ENCODE measurements at places on chromosomes 6 and 20.

- DNase-seq, result no peak
Measured at GRCh38 chr6:17042422-17043147, 59.3 kb upstream of the STMND1 start.

DNA sequence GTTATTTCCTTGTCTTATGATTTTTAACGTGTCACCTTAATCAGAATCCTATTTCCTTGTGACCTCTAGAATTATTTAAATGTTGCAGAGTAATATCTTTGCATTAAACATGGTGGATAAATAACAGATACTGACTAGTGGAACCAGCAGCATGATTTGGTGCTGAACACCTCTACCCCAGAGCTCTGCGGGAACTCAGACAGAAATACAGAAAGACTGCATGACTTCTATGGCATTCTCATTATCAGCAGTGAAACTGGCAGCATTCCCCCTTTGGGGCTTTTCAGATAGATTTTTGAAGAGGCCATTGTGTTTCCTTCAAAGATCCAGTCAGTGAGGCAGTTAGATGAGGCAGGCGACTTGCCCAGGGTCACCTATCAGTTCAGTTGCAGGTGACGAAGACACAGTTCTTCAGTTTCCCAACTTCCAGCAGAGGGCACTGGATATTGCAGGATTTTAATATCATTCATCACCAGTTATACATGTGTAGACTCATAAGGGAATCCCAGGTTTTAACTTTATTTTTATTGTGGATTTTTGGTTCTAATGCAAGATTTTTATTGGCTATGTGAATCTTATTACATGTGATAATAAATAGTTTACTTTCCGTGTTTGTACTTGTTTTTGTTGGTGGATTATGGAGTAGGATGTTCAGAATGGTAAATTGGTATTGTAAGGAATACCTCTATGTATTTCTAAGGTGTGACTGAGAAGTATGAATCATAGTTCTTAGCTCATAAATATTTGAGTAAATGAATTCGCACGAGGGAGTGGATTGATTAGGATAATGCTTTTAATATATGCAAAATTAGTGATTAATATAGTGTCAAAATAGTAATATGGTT lies 81.3 kb downstream of the AFDN start:
- DNase-seq, result no peak

DNA sequence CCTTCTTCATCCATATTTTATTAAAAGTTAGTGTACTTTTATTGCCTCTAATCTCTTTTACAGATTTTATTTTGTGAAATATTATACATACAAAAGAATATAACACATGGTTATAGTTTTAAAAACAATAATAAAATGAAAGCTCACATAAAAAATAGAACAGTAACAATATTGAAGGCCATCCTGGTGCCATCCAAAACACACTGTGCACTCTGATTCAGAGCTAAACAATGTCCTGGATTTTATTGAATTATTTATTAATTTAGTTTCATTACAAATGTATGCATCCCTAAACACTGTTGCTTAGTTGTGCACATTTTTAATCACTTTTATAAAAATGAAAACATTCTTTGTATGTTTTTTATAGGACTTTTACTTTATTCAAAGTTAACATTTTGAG lies 32.9 kb downstream of the RNF217 start:
- no peak for DNase-seq

GRCh38 chr6:118632359-118632758 lies 19.0 kb downstream of the CEP85L start:
- DNase-seq, result no peak

DNA sequence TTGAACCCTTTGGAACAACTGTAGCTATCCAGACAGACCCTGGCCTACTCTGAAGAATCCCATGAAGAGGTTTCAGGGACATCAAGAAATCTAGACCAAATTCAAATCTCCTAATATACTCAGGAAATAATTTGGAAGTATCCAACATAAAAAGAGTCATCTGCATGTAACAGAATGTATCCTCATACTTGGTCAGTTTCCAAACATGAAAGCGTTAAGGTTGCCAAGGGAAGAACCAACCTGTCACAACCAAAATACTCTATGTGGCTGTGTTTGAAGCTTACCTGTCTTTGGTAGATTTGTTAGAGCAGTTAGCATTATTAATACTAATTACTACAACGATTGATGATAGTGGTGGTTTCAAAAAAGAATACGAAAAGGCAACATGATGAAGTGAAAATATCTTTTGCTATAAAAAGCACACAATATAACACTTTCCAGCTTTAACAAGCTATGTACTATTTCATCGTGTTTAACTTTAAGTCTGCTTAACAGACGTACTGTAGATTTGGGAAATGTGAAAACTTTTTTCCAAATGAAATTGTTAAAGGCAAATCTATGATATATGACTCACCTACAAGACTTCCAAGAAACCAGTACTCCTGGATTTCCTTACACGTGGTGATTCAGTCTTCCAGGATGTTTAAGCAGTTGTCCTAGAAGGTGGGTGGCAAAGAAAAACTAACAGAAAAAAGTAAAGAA lies 46.6 kb upstream of the ENPP1 start:
- DNase-seq, result no peak

- DNase-seq, result no peak
Measured at GRCh38 chr6:3232017-3232945, 4.8 kb upstream of the TUBB2B start.

DNA sequence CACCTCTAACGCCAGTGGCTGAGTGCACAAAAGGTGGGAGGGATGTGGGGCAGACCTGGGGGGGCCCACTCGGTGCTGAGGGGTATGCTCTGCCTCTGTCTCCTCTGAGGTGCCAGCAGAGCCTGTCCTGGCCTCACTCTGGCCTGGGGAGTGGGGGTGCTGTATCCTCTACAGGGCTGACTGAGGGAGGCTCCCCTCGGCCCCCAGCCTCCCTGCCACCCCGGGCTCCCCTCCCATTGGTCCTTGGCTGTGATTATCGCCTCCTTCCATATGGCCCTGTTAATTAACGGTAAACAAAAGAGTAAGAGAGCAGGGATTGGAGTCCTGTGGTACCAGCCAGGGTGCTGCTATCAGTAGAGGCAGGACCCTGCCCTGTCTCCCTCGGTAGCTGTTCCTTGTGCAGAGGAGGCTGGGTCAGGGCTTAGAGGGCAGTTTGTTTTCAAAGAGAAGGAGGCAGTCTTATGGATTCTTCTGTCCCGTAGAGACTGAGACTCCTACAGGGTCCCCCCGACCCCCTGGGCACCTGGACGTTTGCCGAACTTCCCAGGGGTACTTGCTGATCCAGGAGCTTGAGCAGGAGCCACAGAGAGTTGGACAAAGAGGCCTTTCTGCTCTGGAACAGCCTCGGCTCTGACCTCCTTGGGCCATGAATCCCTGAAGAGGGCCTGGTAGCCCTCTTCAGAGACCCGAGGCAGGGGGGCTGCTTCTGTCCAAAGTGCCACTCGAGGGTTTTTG lies 1.8 kb downstream of the MYT1 start:
- DNase-seq, result no peak

DNA sequence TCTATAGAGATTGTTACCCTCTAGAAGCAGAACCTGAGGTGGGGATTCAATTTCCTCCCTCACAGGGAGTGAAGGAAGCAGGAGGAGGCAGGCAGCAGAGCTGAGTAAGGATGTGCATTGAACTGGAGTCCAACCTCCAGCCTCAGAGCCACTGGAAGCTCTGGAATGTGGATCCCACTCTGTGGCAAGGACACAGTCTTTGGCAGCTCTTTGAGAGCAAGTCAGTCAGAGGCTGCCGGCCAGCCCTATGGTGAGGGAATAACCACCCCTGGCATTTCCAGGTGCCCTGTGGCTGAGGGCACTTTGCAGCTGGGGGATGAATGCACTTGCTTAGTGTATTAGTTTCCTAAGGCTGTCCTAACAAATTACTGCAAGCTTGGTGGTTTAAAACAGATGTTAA lies 37.2 kb downstream of the EBF4 start:
- DNase-seq, result no peak

GRCh38 chr6:122207794-122208193 lies 191.7 kb upstream of the HSF2 start:
- no peak for DNase-seq

- DNase-seq, result no peak
Measured at GRCh38 chr6:56552187-56553130, 90.2 kb downstream of the DST start.

- no peak for DNase-seq
Measured at GRCh38 chr6:152920016-152920415, 62.8 kb downstream of the FBXO5 start.

GRCh38 chr6:145863988-145864616 lies 49.5 kb upstream of the FBXO30 start:
- DNase-seq, result no peak

GRCh38 chr6:20212392-20213111 lies at the start of gene MBOAT1:
TSS of gene MBOAT1 (minus strand) at chr6:20212469. CDS start at chr6:20212234, 235 bp downstream.
- DNase-seq, result peak; percentile 68

- no peak for DNase-seq
Measured at GRCh38 chr20:54227241-54227640, 19.4 kb downstream of the PFDN4 start.

GRCh38 chr6:2916158-2916925 lies 13.2 kb upstream of the SERPINB9 start:
- DNase-seq, result no peak

- no peak for DNase-seq
Measured at GRCh38 chr6:20900389-20901160, 366.3 kb downstream of the CDKAL1 start.

DNA sequence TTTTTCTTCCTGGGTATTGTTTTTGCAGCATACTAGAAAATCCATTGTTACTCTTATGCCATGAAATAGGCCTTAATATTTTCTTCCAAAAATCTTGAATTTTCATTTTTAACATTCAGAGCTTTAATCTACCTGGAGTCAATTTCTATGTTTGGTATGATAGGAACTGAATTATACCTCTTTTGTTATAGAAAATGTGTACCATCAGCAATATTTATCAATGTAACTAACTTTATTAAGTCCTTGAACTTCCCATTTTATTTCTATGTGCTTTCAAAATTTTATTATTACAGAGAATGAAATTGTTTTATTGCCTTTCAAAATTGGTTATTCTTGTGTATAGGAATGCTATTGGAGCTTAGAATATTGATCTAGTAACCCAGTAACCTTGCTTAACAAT lies 68.2 kb downstream of the PLCB1 start:
- DNase-seq, result no peak

- DNase-seq, result no peak
Measured at GRCh38 chr6:108002365-108003221, 44.6 kb upstream of the SEC63 start.

DNA sequence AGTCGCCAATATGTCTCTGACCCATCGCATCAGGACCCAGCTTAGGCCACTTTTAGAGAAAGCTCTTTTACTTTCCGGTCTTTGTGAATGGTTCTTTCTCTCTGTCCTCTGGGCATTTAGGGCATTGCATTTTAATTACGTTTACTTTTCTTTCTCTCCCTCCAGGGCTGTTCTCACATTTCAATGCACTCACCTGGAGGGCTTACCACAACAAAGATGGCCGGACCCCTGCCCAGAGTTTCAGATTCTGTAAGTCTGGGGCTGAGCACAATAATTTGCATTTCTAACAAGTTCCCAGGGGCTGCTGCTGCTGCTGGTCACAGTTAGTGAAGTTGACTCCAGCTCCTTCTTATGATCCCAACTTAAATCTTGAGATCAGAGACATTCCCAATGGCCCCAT lies 3.0 kb downstream of the ANKRD66 start:
- no peak for DNase-seq

DNA sequence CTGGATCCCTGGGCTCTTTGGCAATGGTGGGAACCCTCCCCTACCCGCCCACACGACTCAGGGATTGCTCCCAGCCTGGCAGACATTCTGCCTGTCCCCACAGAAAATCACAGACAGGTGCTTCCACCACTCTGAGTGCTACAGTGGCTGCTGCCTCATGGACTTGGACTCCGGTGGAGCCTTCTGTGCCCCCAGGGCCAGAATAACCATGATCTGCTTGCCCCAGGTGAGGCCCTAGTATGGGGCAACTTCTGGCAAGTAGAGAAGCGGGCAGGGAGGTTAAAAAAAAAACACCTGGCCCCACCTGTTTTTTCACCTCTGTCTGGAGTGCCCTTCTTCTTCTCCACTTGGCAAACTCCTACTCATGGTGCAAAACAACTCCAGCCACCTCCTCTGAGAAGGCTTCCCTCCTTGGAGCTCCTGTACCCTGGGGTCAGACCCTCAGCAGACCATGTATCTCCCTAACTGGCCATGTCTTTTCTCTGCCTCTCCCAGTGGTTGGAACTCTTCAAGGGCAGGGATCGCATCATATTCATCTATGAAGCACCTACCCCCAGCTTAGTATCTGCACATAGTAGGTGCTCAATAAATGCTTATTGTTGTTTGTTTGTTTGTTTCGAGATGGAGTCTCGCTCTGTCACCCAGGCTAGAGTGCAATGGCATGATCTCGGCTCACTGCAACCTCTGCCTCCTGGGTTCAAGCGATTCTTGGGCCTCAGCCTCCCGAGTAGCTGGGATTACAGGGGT lies 1.1 kb downstream of the CLPSL2 start:
- DNase-seq, result no peak

- DNase-seq, result no peak
Measured at GRCh38 chr20:58361481-58362205, 27.4 kb upstream of the VAPB start.

GRCh38 chr6:169472786-169473416 lies 219.3 kb upstream of the THBS2 start:
- no peak for DNase-seq

DNA sequence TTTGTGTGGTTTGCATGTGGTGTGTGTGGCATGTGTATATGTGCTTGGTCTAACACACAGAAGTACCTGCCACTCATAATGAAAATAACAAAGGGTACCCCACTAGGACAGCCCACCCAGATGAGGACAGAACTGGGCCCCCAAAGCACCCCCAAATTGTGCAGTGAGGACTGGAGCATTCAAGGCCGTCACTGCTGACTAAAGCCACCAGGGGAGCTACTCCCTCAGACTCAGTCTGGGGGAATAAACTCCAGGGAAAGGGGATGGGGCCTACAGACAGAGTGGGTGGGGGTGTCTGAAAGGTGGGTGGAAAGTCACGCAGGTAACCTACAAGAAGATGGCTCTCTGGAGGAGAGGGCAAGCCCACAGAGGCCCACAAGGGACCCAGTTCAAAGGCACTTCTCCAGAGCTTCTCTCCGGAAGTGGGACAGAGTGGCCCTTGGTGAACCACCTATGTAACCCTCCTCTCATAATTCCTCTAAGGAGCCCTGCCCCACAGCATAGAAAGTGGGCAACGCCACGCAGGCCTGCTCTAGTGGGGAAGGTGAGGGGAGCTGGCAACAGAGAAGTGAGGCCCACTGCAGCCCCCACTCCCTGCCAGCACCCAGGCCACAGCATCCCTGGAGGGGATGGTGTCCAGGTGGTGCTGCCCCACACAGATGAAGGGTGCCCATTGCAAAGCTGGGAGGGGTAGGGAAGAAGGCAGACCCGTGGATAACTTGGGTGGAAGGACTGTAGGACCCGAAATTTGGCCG lies 122.8 kb upstream of the MAFB start:
- no peak for DNase-seq

- DNase-seq, result no peak
Measured at GRCh38 chr6:132865829-132866228, 51.5 kb downstream of the RPS12 start.

GRCh38 chr6:150169609-150170008 lies 26.8 kb downstream of the PPP1R14C start:
- DNase-seq, result no peak

- DNase-seq, result no peak
Measured at GRCh38 chr6:84062519-84063154, 29.1 kb downstream of the MRAP2 start.
